ENCODE measurements at places on chromosomes 5 and 9.
A peak's percentile ranks its signal among the peaks of the same experiment; 100 is the strongest.

GRCh38 chr9:99058964-99059921 is 45.7 kb upstream of the TGFBR1 start:
- DNase-seq, result peak; percentile 98

GRCh38 chr9:23123048-23123632 is 676.5 kb downstream of the DMRTA1 start:
- peak; percentile 7 for DNase-seq

- no peak for DNase-seq
Observed at GRCh38 chr9:108142504-108143201, 653.1 kb upstream of the KLF4 start.

- DNase-seq, result no peak
Observed at GRCh38 chr5:113274836-113275414, 159.9 kb downstream of the TSSK1B start.

- DNase-seq, result peak; percentile 48
Observed at GRCh38 chr9:20984506-20984905, 46.9 kb downstream of the HACD4 start.

DNA sequence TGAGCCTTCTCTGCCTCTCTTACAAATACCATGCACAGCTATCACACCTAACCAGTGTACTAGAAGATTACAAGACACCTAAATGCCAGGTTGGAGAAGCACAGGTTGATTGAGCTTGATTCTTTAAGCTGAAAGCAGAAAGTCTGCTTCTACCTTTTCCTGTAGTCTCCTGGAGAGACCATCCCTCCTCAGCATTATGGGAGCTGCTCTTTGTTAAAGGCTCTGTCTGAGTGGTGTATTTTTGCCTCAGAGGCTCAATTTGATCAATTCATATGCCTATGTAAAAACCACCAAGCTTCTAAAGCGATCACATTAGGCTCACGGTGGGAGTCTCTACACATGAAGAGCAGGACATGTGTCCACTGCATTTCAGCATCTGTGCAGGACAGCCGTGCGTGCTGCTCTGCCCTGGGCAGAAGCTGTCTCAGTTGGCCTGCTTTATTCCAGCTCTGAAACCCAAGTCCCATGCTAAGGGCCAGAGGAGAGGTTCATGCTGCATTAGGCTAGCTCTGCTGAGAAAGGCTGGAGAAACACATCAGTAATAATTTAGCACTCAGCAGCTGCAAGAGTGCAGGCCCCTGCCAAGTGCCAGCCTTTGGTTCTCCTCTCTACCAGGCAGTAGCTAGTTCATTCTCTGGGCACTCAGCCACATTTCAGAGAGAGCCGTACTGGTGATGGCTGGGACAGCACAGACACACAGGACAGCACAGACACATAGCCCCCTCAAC is 41.7 kb downstream of the TMEM167A start:
- no peak for DNase-seq

GRCh38 chr9:127398715-127399400 is 1.9 kb downstream of the SLC2A8 start:
- no peak for DNase-seq

DNA sequence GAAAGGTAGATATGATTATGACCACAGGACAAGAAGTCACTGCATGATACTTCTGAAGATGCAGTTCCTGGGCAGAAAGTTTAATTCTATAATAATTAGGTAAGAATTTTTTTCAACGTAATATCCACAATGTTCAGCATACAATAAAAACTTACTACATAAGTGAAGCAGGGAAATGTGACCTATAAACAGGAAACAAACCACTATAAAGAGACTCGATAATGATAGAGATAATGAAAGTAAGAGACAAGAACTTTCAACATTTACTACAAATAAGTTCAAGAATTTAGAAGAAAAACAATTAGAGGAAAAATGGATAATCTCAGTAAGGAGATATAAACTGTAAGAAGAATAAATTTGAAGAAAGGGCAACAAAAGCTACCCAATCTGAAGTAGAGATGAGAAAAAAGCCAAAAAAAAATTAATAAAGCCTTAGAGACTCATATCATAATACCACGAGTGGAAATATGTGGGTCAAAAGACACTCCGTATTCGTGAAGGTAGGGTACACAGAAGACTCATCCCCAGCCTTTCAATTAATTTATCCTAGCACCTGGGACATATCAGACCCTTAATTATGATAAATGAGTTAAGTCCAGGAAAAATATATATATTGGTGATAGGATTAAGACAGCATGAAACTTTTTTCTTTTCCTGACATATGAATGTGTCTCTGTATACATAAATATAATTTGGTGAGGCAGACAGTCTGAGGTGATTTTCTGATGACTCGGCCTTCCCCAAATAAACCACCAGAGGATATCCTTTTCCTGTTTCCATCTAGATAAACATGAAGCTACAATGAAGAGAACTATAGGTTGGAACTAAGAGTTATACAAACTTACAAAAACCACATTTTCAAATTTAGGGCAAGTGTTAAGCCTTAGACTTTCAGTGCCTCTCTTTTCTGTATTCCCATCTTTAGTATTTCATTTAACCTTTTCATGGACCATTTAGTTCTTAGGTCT is 120.4 kb downstream of the RAPGEF6 start:
- no peak for DNase-seq
